ENCODE measurements at places on chromosomes 11 and 22.

DNA sequence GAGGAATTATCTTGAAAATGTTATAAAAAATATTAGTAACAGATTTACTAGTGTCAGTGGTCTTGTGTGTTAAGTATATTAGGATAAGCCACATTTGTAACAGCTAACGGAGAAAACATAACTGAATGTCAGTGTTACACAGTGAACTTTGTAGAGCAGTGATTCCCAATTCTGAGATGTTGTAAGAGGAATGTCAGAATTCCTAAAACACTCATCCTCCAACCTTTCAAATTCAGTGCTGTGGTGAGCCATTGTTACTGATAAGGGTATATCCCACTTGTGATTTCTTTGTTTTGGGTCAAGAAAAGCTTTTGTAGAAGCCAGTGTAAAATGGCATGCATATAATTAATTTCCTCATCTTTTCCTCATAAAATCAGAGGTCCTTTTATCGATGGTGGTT is 61.9 kb downstream of the ARHGEF12 start:
- DNase-seq, result no peak

DNA sequence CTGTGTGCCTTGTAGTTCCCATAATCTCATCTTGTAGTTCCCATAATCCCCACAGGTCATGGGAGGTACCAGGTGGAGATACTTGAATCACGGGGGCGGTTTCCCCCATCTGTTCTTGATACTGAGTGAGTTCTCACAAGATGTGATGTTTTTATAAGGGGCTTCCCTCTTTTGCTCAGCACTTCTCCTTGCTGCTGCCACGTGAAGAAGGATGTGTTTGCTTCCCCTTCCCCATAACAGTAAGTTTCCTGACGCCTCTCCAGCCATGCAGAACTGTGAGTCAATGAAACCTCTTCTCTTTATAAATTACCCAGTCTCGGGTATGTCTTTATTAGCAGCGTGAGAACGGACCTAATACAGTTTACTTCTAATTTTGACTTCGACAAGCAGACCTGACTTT is 14.0 kb upstream of the SMIM38 start:
- no peak for DNase-seq

- DNase-seq, result no peak
Observed at GRCh38 chr11:121571506-121571905, 118.7 kb upstream of the SORL1-AS1 start.

GRCh38 chr22:24067587-24068376 is 56.7 kb downstream of the CABIN1 start:
- DNase-seq, result no peak

GRCh38 chr11:73029403-73029802 is 112.7 kb downstream of the FCHSD2 start:
- no peak for DNase-seq

DNA sequence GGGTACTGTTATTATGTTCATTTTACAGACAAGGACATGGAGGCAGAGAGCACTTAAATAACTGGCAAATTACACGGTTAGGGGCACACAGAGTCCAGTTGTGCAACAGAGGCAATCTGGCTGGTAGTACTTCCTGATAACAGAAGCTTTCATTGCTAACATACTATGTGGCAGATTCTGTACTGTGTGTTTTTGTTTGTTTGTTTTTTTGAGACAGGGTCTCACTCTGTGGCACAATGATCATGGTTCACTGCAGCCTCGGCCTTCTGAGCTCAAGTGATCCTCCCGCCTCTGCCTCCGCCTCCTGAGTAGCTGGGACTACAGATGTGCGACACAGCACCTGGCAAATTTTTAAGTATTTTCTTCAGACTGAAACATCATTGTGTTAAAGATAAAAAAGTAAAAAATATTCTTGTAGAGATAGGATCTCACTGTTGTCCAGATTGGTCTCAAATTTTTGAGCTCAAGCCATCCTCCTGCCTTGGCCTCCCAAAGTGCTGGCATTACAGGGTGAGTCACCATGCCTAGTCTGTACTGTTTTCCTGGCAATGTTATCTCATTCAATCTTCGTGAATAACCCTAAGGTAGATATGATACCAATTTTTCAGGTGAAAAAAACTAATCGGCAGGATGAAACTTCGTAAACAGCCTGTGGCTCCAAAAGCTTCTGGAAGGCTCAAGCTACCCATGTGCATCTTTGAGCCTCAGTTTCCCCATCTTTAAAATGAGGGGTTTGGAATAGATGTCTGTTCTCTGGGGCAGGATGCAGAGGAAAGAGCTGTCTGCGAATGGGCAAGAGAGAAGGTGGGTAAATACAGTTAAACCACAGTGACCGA is 921 bp upstream of the NUCB2 start:
- DNase-seq, result no peak

DNA sequence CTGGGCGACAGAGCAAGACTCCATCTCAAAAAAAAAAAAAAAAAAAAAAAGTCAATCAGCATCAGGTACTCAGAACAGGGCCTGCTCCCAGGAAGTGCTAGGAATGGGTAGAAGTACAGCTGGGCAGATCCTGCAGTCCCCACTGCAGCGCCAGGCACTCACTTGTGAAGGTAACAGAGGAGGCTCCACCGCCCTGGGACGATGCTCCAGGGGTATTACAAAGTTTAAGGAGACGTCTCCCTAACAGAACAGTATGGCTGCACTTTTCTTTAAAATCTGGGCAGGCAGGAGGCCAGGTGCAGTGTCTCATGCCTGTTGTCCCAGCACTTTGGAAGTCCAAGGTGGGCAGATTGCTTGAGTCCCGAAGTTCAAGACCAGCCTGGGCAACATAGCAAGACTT is 1449.0 kb downstream of the BRD1 start:
- no peak for DNase-seq

GRCh38 chr11:128941573-128942271 is 949 bp downstream of the TP53AIP1 start:
- no peak for DNase-seq

GRCh38 chr11:118884875-118885274 is 1.2 kb downstream of the CXCR5 start:
- DNase-seq, result no peak

GRCh38 chr22:29831958-29832357 is 6.1 kb downstream of the ASCC2 start:
- DNase-seq, result no peak

- DNase-seq, result no peak
Observed at GRCh38 chr11:19355601-19356000, 114.9 kb upstream of the E2F8 start.

DNA sequence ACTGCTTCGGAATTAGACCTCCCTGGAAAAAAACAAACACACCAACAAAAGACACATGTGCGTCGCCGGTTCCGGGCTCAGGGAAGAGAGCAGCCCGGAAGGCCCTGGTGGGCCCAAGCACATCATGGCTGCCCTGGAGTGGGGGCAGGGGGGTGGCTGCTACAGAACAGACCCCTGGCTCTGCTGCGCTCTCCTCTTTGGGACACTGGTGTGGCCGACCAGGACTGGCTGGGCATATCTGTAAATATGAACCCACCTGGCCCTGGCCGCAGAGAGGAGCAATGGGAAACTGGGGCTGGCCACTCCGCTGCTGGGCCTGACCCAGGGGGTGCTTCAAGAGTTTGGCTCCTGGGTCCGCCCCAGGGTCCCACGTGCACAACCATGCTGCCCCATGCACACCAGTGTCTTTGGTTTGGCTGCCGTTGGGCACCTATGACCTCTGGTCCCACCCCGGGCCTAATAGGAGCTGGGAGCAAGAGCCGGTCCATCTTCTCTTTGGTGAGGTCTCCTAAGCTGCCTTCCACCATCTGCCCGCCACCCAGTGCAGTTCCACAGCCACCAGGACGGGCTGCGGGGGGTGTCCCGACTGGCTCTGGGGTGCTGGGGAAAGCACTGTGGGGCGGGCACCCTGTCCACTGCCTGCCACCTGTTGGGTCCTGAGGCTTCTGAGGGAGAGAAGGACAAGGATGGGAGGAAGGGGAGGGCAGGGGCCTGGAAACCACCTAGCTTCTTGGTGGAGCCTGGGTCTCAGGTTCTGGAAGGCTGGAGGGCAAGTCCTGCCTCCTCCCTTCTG is 30.1 kb downstream of the PPM1F start:
- DNase-seq, result no peak

GRCh38 chr22:50271519-50271970 is 1.4 kb upstream of the MAPK11 start:
- DNase-seq, result peak; percentile 82

GRCh38 chr22:35197886-35198285 is 59.4 kb upstream of the HMGXB4 start:
- no peak for DNase-seq

- DNase-seq, result no peak
Observed at GRCh38 chr11:69097263-69097662, 48.5 kb downstream of the TPCN2 start.
